ENCODE measurements at places on chromosomes 6 and 20.

DNA sequence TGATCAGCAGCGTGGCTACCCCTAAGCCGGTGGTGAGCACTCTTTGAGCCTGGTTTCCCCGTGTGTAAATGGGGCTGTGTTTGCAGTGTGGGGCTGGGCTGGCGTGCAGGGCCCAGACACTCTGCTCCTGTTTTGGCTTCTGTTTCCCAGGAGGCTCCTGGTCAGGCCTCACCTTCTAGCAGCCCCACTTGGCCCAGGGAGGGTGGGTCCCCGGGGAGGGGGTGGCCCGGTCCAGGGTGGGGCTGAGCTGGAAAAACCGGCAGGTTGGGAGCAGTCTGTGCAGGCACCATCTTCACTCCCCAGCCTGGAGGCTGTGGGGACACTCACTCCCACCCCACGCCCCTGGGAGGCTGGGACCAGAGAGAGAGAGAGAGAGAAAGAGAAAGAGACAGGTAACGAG, 25.3 kb downstream of the CEBPB start:
- H3K4me3 ChIP-seq: no peak overlapping the region
- H3K36me3 ChIP-seq: no peaks in the 10 kb centered on the region
- no peak overlapping the region for H3K27ac ChIP-seq
- no peaks in the 10 kb centered on the region for H3K4me1 ChIP-seq
- no peak for DNase-seq

- H3K4me3 ChIP-seq: no peak overlapping the region
- no peaks in the 10 kb centered on the region for H3K36me3 ChIP-seq
- DNase-seq: no peak
- no peak overlapping the region for H3K27ac ChIP-seq
- no peaks in the 10 kb centered on the region for H3K4me1 ChIP-seq
Measured at GRCh38 chr20:60068509-60068908, 110.3 kb downstream of the CDH26 start.

- DNase-seq: no peak
- no peaks in the 10 kb centered on the region for H3K36me3 ChIP-seq
- no peak overlapping the region for H3K4me3 ChIP-seq
- no peaks in the 10 kb centered on the region for H3K27me3 ChIP-seq
- no peaks in the 10 kb centered on the region for H3K4me1 ChIP-seq
- H3K27ac ChIP-seq: no peak overlapping the region
Measured at GRCh38 chr6:123763904-123764303, 39.8 kb upstream of the NKAIN2 start.

GRCh38 chr6:135182071-135183001, 1.2 kb downstream of the MYB start:
- H3K27ac ChIP-seq: peak overlapping the region; percentile 73
- DNase-seq: peak; percentile 28
- peaks cover 17% of the 10 kb centered on the region for H3K4me1 ChIP-seq
- no peaks in the 10 kb centered on the region for H3K27me3 ChIP-seq
- H3K4me3 ChIP-seq: peak overlapping the region; percentile 71

GRCh38 chr20:33753763-33754162, 22.0 kb downstream of the ZNF341 start:
- no peak for DNase-seq
- no peaks in the 10 kb centered on the region for H3K27me3 ChIP-seq
- H3K36me3 ChIP-seq: no peaks in the 10 kb centered on the region
- no peak overlapping the region for H3K27ac ChIP-seq

- H3K27ac ChIP-seq: no peak overlapping the region
- no peaks in the 10 kb centered on the region for H3K36me3 ChIP-seq
- no peak for DNase-seq
- no peak overlapping the region for H3K4me3 ChIP-seq
- H3K27me3 ChIP-seq: no peaks in the 10 kb centered on the region
- H3K4me1 ChIP-seq: no peaks in the 10 kb centered on the region
Measured at GRCh38 chr6:137033828-137034227, 10.9 kb downstream of the IL20RA start.

- H3K27me3 ChIP-seq: peaks cover 32% of the 10 kb centered on the region
- H3K27ac ChIP-seq: no peak overlapping the region
- no peak overlapping the region for H3K4me3 ChIP-seq
Measured at GRCh38 chr20:58492795-58493524, 22.2 kb downstream of the APCDD1L start.

- DNase-seq: no peak
- no peak overlapping the region for H3K27ac ChIP-seq
- H3K36me3 ChIP-seq: no peaks in the 10 kb centered on the region
- no peak overlapping the region for H3K4me3 ChIP-seq
- no peaks in the 10 kb centered on the region for H3K4me1 ChIP-seq
Measured at GRCh38 chr6:44333273-44333919, 9.1 kb upstream of the SPATS1 start.

DNA sequence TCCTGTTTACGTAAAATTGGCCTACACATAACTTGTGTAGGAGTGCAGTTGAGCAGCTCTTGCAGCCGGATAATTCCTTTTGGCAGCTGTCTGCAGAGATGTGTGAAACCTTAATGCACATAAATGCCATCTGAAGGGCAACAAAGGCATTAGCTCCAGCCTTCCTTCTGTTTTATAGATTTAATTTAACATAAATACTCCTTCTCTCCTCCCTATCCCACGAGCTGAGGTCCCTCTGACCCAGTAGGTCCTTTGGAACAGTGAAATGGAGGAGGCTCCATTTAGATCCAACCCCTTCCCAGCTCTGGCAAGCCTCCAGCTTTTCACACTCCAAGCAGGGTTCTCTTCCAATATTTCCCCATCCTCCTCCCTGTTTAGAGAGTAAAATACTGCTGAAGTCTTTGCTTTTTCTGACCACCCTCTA, 6.5 kb downstream of the PLEKHG1 start:
- no peaks in the 10 kb centered on the region for H3K4me1 ChIP-seq
- H3K27ac ChIP-seq: no peak overlapping the region
- no peak for DNase-seq

DNA sequence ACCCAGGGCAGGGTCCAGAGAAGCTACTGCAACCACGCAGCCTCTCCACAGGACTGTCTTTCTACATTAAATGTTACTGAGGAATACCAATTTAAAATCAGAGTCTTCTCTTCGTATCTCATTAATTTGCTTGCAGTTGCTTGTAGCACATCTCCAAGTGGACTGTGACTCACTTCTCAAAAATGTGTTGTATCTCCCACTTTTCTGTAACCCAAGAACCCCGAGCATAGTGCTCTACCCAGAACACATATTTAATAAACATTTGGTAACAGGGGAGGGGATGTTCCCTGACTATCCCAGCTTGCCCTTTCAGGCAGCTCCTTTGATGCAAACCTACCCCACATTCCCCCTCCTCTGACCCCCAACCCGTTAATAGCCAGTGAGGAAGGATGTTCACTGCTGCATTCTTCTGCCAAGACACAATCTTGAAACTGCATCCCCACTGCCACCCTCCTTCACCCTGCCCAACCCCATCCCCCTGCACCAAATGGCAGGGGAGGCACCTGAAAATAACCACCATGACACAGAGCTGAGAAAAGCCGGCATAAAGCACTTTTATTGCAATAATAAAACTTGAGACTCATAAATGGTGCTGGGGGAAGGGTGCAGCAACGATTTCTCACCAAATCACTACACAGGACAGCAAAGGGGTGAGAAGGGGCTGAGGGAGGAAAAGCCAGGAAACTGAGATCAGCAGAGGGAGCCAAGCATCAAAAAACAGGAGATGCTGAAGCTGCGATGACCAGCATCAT, 24.2 kb downstream of the FKBP1A start:
- peaks cover 55% of the 10 kb centered on the region for H3K36me3 ChIP-seq
- H3K4me1 ChIP-seq: peaks cover 4% of the 10 kb centered on the region
- no peaks in the 10 kb centered on the region for H3K27me3 ChIP-seq
- no peak for DNase-seq
- H3K4me3 ChIP-seq: no peak overlapping the region

GRCh38 chr6:30260036-30260504, 46.9 kb upstream of the TRIM26 start:
- no peaks in the 10 kb centered on the region for H3K36me3 ChIP-seq
- peaks cover 61% of the 10 kb centered on the region for H3K27me3 ChIP-seq
- DNase-seq: no peak
- H3K4me3 ChIP-seq: no peak overlapping the region
- H3K27ac ChIP-seq: no peak overlapping the region

DNA sequence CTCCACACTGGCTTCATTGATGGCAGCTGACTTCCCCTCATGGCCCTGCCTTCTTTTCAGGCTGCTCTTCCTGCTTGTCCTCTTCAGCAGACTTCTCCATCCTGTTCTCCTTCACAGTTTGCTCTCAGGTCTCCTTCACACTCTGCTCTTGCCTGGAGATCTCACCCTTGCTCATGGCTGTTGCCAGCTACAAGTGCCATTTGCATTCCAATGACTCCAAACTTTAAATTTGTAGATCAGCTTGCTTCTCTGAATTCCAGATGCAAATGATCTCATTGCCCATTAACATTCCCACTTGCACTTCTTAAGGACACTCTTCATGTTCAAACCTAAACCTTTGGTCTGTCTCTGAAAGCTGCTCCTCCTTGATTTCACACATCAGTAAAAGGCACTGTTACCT, 343.0 kb downstream of the QKI start:
- H3K4me3 ChIP-seq: no peak overlapping the region
- no peaks in the 10 kb centered on the region for H3K4me1 ChIP-seq
- peaks cover 7% of the 10 kb centered on the region for H3K27me3 ChIP-seq
- H3K36me3 ChIP-seq: no peaks in the 10 kb centered on the region
- DNase-seq: no peak

GRCh38 chr20:17873410-17874270, 95.0 kb downstream of the SNX5 start:
- no peaks in the 10 kb centered on the region for H3K4me1 ChIP-seq
- H3K27me3 ChIP-seq: peaks cover 32% of the 10 kb centered on the region
- DNase-seq: no peak
- H3K27ac ChIP-seq: no peak overlapping the region
- no peak overlapping the region for H3K4me3 ChIP-seq

GRCh38 chr6:126069449-126069848, 83.1 kb downstream of the TRMT11 start:
- no peak for DNase-seq
- H3K27me3 ChIP-seq: no peaks in the 10 kb centered on the region
- peaks cover 3% of the 10 kb centered on the region for H3K36me3 ChIP-seq
- H3K4me1 ChIP-seq: peaks cover 10% of the 10 kb centered on the region
- no peak overlapping the region for H3K4me3 ChIP-seq

DNA sequence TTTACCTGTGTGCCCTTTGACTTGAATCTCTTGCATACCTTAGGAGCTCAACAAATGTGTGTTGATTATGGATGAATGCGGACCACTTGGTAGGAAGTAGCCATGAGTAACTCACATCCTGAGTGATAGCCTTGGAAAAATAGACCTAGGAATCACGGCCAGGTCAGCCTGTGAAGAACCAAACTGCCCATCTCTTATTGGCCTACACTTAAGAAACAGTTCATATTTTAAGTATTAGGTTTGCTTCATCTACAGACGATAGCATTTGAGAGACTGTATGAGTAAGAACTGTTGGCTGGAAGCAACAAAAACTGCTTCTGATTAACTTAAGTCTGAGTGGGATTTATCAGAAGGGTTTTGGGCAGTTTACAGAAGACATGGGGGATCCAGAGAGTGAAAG, 320.1 kb upstream of the PRND start:
- H3K4me1 ChIP-seq: peaks cover 3% of the 10 kb centered on the region
- H3K27me3 ChIP-seq: no peaks in the 10 kb centered on the region
- no peak overlapping the region for H3K27ac ChIP-seq
- DNase-seq: no peak
- no peaks in the 10 kb centered on the region for H3K36me3 ChIP-seq

GRCh38 chr6:100300221-100300736, 164.4 kb downstream of the SIM1 start:
- H3K27me3 ChIP-seq: no peaks in the 10 kb centered on the region
- H3K36me3 ChIP-seq: no peaks in the 10 kb centered on the region
- no peaks in the 10 kb centered on the region for H3K4me1 ChIP-seq

- no peak for DNase-seq
- H3K27ac ChIP-seq: no peak overlapping the region
- no peaks in the 10 kb centered on the region for H3K27me3 ChIP-seq
Measured at GRCh38 chr6:118367314-118367713, 180.8 kb upstream of the PLN start.

GRCh38 chr6:166174031-166174430, 6.4 kb upstream of the TBXT start:
- no peak overlapping the region for H3K27ac ChIP-seq
- H3K4me1 ChIP-seq: no peaks in the 10 kb centered on the region
- no peak overlapping the region for H3K4me3 ChIP-seq
- DNase-seq: no peak

DNA sequence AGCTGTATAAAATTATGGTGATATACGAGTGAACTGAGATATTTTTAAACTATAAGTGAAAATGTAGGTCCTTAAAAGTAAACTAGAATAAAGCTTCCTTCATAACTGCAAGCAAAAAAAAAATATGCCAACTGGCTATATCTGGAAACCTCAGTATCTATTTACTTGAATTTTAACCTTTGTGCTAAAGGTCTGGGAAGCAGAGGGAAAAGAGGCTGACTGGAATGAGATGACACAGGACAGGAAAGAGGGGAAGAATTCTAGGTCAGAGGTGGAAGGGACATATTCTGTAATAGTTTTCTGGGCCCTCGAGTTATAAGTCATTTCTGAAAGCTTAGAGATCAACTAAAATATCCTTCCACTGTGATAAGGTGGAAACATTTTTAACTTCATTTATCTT, 46.8 kb downstream of the AIG1 start:
- H3K4me1 ChIP-seq: no peaks in the 10 kb centered on the region
- no peak overlapping the region for H3K4me3 ChIP-seq
- DNase-seq: no peak
- H3K36me3 ChIP-seq: peaks cover 9% of the 10 kb centered on the region

DNA sequence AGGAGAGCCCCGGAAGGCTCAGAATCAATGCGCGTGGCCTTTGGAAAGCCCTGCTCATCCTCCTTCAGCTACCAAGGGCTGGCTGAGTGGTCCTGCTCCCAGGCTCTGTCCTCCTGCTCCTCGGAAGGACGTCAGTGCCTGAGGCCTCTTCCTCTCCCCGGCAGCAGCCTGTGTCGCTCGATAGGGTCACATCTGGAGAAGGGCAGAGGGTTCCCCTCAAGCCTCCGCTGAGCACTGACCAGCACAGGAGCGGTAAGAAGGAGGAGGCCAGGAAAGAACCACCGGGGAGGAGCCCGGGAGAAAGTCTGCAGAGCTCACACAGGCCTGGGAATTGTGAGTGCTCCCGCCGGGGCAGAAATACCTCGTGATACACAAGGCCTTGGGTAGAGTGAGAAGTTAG, 21.2 kb downstream of the KIF25 start:
- no peak overlapping the region for H3K27ac ChIP-seq
- no peak for DNase-seq
- peaks cover 54% of the 10 kb centered on the region for H3K27me3 ChIP-seq
- H3K36me3 ChIP-seq: no peaks in the 10 kb centered on the region
- no peak overlapping the region for H3K4me3 ChIP-seq

DNA sequence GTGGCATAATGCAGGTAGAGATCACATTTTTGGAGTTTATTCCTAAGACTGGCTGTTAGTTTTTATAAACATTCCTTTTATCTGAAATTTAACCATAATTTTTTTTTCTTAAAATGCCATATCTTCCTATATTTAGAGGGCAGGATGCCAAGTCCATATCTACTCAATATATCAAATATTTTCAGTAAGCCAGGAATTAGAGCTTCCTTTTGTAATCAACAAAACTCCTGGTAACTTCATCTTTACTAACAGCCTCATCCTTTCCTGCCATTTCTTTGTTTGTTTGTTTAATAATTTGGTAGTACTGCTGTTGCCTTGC, 136.3 kb downstream of the OLIG3 start:
- H3K4me1 ChIP-seq: no peaks in the 10 kb centered on the region
- no peaks in the 10 kb centered on the region for H3K36me3 ChIP-seq
- no peak overlapping the region for H3K27ac ChIP-seq

- DNase-seq: no peak
- no peak overlapping the region for H3K27ac ChIP-seq
- no peaks in the 10 kb centered on the region for H3K4me1 ChIP-seq
Measured at GRCh38 chr6:53992522-53992921, 118.7 kb upstream of the MLIP start.
